CMK (cell line): ENCODE measurements at places on chromosomes 4 and X.

DNA sequence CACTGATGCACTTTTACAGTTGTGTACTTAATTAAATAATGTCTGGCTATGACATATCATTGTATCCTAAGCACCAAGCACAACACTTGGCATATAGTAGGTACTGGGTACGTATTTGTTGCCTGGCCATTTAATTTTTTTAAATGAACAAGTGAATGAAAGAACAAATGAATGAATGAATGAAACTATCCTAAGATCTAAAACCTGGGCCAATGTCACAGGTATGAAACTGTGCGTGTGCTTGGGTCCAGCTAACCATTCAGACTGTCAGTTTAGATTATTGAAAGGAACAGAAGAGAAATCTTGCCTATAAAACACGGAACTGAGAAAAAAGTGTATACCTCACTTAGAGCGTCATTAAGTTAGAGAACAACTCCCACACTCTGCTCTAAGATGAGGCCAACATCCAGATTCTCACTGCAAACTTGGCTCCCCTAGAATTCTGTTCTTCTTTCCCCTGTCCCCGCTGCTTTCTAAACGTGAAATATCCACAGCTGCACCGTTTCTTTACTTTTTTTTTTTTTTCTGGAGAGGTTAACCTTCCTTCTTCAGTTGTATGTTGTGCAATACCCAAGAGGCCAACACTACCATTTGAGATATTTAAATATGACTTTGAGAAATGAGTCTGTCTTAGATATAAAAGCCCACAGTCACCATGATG is 17.3 kb upstream of the SEL1L3 start:
- DNase-seq = no peak

DNA sequence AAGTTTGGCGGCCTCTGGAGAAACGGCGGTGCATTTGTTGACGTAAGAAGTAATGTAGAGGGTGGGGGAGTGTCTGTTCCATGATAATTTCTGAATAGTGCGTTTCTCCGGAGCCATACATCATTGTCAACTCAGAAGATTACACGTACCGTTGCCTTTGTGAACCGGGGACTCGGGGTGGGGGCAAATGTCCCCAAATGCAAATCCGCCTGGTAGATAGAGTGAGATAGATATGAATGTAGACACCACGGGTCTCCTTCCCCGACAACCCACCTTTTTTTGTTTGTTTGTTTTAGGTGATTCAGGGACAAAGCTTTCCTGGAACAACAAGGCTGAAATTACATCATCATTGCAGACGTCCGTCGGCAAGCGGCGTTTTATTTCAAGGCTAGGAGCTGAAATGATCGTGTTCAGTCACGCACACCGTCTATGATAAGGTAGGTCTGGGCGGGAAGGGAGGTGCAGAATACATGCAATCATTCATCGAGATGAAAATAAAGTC is 96.0 kb upstream of the PPP2R3B start:
- no peak for DNase-seq

- no peak for DNase-seq
Observed at GRCh38 chrX:77564823-77565222, 117.6 kb downstream of the FGF16 start.

DNA sequence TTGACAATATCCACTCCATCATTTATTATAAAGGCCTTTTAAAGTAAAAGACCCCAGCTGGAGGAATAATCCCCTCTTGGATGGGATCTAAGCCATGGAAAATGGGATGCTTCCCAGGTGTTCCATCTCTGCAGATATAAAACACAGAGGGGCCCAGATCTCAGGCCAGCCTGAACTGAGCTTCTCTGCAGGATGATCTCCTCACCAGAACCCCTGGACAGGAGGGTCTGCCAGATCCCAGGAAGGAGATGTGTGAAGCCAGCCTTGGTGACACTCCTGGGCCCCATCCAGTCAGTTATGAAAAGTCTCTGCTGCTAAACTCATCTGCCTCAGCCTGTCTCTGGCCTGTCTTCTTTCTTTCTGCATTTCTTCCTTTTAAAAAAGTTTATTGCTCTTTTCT is 56.7 kb downstream of the HTRA3 start:
- DNase-seq = no peak

- no peak for DNase-seq
Observed at GRCh38 chrX:150763303-150763797, 70.2 kb downstream of the MTMR1 start.

DNA sequence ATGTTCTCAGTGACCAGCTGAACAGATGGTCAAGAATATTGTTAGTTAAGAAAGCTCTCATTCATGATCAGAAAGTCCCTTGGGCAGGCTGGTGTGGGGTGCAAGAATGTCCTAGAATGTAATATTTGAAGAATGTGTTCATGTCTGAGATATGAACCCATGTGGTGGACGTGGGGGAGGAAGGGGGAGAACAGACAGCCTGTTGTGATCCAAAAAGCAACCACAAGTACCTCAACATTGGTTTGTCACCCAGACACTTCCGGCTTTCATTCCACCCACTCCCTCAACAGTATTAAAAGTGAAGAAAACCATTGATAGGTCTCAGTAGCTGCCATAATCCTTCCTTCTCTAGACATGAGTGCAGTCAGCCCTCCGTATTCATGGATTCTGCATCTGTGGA is 82.2 kb downstream of the MAML3 start:
- DNase-seq = peak; percentile 71

DNA sequence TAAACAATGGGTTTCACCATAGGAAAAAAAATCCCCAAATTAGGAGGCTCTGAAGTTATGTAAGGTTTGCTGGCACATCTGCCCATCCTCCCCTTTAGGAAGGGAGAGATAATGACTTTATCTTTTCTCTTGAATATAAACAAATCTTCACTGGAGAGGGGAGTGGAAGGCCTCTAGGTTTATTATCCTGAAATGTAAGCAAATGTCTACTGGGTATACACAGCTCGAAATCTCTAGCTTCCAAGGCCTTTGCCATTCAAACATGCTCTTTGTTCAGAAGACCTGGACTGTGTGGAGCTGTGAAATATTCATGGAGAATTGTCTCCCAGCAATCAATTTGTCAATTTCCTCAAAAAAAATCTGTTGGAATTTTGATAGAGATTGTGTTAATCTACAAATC is 21.7 kb upstream of the MED14 start:
- DNase-seq = no peak

DNA sequence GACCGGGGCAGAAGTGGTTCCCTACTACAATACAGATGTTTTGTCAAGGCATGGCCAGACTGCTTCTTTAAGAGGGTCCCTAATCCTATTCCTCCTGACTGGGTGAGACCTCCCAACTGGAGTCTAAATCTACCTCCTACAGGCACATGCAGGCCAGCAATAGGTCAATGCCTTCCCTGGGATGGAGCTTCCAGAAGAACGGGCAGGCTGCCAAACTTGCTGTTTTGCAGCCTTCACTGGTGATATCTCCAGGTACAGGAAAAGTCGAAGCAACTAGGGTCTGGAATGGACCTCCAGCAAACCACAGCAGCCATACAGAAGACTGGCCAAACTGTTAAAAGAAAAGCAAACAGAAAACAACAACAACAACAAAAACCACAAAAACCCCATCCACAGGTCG is 678.4 kb upstream of the DIAPH2 start:
- DNase-seq = no peak

DNA sequence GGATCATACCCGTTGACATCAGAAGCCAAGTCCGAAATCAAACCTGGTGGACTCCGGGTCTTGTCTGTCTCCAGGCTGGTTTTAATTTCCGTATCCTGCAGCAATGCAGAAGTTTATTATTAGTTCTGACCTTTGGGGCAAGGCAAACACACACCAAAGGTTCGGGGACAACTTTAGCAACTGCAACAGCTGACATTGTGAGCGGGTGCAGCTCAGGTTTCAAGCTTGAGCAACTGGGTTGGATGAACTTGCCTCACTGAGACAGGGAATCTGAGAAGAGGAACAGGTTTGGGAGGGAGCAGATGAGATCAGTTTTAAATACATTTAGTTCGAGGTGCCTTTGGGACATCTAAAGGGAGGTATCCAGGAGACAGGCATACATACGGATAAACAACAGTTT is 110.7 kb downstream of the GNL3L start:
- DNase-seq = no peak

- DNase-seq = no peak
Observed at GRCh38 chr4:134747108-134747805, 545.7 kb upstream of the PABPC4L start.

DNA sequence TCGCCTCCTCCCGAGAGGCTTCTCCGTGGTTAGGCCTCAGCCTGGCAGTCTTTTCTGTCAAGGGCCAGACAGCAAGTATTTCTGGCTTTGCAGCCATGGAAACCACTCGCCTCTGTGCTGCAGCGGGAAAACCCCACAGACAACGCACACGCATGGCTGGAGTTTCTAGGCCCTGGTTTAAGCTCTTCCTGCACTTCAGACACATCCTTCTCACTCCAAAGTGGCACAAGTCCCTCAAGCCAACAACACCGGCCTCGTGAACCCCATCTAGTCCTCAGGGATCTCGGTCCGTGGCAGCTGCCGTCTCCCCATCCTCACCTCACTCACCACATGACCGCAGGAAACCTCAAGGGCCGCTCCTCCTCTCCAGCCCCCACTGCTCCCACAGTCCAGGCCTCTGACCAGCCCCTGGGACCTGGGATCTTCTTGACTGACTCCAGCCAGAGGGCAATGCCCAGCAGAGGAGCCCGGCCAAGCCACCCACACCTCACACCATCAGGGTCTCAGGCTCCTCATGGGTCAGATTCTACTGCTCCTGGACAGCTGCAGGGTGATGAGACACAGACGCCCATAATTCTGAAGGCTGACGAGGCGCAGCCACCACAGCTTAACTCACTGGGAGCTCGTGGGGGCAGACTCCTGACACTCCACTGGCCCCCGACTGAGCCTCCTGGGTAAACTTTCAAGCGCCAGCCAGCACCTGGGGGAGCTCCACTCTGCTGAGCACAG is 21.7 kb downstream of the LETM1 start:
- DNase-seq = no peak

- no peak for DNase-seq
Observed at GRCh38 chrX:114272096-114272686, 311.7 kb upstream of the HTR2C start.

GRCh38 chrX:85243761-85244449 is at the start of the genes SATL1 and ZNF711:
TSS of gene SATL1 (minus strand) at chrX:85243779. CDS start at chrX:85108968, 134,811 bp downstream.
TSS of gene ZNF711 (plus strand) at chrX:85243991. CDS start at chrX:85247573, 3,582 bp downstream.
- DNase-seq = peak; percentile 17

DNA sequence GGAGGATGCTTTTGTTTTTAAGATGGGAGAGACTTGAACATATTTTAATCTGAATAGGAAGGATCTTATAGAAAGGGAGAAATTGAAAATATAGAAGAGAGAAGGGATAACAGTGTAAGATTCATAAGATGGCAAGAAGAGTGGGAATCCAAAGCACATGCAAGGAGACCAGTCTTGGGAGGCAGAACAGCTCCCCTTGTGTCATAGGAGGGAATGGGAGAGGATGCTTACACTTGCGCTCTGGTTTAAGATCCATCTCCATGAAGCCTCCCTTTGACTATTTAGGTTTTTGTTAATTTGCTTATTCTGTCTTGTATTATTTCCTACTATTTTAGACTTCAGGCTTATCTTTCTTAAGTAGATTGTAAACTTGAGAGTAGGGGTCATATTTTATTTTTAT is 42.7 kb downstream of the KIF4A start:
- DNase-seq = no peak

GRCh38 chr4:107129076-107129475 is 93.0 kb upstream of the DKK2 start:
- DNase-seq = no peak

- DNase-seq = no peak
Observed at GRCh38 chr4:76974150-76974549, 24.6 kb downstream of the SEPTIN11 start.

DNA sequence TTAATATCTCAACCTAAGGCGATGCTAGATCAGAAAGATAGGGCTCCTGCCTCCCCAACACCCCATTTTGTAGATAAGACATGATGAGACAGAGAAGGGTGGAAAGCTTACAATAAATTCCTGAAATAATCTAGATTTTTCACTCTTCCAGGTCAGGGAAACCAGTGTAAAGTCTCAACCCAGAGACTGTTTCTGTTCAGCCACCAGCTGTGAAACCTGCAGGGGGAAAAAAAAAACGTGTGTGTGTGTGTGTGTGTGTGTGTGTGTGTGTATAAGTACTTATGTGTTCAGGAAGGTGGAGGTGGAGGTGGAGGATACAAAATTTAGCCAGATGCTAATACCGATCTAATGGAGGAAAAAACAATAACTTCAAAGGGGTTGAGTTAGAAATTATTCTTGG is 773 bp upstream of the ITM2A start:
- no peak for DNase-seq

GRCh38 chrX:12580548-12580947 is 210.7 kb upstream of the PRPS2 start:
- DNase-seq = no peak

DNA sequence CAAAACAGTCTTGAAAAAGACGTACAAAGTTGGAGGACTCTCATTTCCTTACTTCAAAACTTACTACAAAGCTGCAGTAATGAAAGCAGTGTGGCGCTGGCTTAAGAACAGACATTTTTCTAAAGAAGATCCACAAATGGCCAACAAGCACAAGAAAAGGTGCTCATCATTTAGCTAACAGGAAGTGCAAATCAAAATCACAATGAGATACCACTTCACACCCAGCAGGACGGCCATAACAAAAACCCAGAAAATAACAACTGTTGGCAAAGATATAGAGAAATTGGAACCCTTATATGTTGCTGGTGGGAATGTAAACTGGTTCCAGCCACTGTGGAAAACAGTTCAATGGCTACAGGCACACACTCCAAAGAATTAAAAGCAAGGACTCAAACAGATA is 3.3 kb downstream of the PDZD4 start:
- DNase-seq = no peak

- DNase-seq = no peak
Observed at GRCh38 chr4:54554339-54554990, 103.3 kb upstream of the KIT start.

GRCh38 chrX:115134382-115134781 is 54.8 kb upstream of the RBMXL3 start:
- DNase-seq = no peak

GRCh38 chr4:36332023-36332781 is 50.8 kb downstream of the DTHD1 start:
- no peak for DNase-seq

GRCh38 chr4:150402871-150403272 is 179.1 kb upstream of the MAB21L2 start:
- no peak for DNase-seq

GRCh38 chr4:55078987-55079386 is 46.4 kb downstream of the KDR start:
- no peak for DNase-seq

DNA sequence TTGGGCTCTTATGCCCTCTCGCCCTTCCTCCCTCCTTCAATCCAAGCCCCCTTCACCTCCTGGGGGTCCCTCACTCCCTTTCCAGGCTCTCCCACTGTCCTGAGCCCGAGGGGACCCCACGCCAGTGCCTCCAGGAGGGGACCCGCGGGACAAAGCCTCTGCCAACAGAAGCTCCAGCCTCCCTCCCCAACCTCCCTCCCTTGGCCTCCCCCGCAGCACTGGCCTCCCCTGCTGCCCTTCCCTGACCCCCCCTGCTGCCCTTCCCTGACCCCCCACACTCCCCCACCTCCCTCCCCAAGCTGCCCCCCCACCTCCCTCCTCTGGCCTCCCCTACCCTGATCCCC is 71.0 kb upstream of the MXD4 start:
- no peak for DNase-seq

- no peak for DNase-seq
Observed at GRCh38 chrX:110316351-110317060, 1.4 kb downstream of the AMMECR1 start.

- no peak for DNase-seq
Observed at GRCh38 chrX:96770315-96770714, 85.7 kb downstream of the DIAPH2 start.
